ENCODE measurements at places on chromosomes 6 and 20. TPM values are rescaled to one million over a fixed set of nuclear protein-coding genes. Genes with fewer than 3 reads are reported as not detected.

GRCh38 chr6:142893088-142893487, 51.9 kb downstream of the HIVEP2 start:
- DNase-seq, result no peak

GRCh38 chr6:126252154-126252553, 87.8 kb upstream of the CENPW start:
- no peak for DNase-seq

- DNase-seq, result no peak
Measured at GRCh38 chr6:128208078-128208477, 307.2 kb upstream of the THEMIS start.

RING1 gene
- 29.8 TPM for total RNA-seq

GRCh38 chr20:8647961-8648441, 420.9 kb upstream of the PLCB4 start:
- DNase-seq, result no peak

GRCh38 chr20:12847872-12848271, 160.9 kb upstream of the SPTLC3 start:
- no peak for DNase-seq

CAP2 gene
- total RNA-seq, result 35.6 TPM

DNA sequence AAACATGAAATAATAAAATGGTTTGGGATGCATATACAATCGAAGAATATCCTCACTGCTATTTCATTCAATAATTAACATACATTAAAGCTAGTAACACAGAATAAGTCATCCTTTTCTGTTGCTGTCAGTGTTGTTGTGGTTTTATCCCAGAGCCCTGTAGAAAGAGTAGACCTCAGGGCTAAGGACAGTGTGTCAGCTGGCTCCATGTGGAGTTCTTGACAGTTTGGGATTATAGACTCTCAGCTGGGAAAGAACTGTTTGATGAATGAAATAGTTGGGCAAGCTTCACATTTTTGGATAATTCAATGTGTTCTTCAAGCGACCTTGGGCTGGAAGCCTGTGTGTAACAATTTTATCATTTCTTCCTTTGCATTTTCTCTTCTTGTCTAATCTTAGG, 10.1 kb downstream of the UTRN start:
- DNase-seq, result no peak

Measured in posterior vena cava (tissue), 2 donors.